Myocyte (in vitro differentiated cells): ENCODE measurements at places on chromosomes 12 and 14.
A peak's percentile ranks its signal among the peaks of the same experiment; 100 is the strongest.

GRCh38 chr12:131530422-131530821 is 180.5 kb upstream of the SFSWAP start:
- DNase-seq = no peak

- DNase-seq = no peak
These were observed 227.2 kb upstream of the TBX3 start for GRCh38 chr12:114911196-114911595.

- DNase-seq = no peak
These were observed 380.8 kb downstream of the ALG10 start for GRCh38 chr12:34402899-34403705.

DNA sequence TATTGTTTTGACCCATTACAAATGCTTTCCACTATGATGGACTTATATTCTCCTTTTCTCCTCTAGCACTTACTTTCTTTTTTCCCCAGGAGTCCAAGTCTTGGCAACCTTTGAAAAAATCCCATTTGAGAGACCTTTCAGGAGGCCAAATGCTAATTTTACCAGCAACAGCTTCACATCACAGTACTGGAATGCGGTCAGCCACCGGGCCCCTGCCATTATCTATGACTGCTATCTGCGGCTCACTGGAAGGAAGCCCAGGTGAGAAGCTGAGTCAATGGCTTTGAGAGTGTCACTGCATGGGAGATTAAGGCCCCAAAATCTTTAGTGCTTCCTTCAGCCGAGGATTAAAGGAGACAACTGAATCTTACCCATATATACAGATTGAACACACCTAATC is 64.2 kb downstream of the ERGIC2 start:
- DNase-seq = peak; percentile 18
